ENCODE measurements at places on chromosomes 7 and 10. TPM values are rescaled to one million over a fixed set of nuclear protein-coding genes. Genes with fewer than 3 reads are reported as not detected.

- no peak for DNase-seq
Observed at GRCh38 chr10:130300608-130301020, 164.4 kb downstream of the GLRX3 start.

GRCh38 chr10:117362313-117362712 is 12.9 kb downstream of the PDZD8 start:
- DNase-seq, result no peak

- no peak for DNase-seq
Observed at GRCh38 chr10:14548970-14549369, 218.2 kb upstream of the FRMD4A start.

GRCh38 chr7:107936312-107936711 is 45.3 kb downstream of the DLD start:
- DNase-seq, result no peak

Gene PTPN20
- 21.1 TPM for total RNA-seq

Measured in NCI-H460 (cell line).